Calu3 (cell line): ENCODE measurements at places on chromosomes 5 and 9.

- DNase-seq, result no peak
These were observed 594.3 kb upstream of the KLF4 start for GRCh38 chr9:108083796-108084352.

GRCh38 chr5:10599113-10599512, 35.2 kb downstream of the ANKRD33B start:
- no peak for DNase-seq

DNA sequence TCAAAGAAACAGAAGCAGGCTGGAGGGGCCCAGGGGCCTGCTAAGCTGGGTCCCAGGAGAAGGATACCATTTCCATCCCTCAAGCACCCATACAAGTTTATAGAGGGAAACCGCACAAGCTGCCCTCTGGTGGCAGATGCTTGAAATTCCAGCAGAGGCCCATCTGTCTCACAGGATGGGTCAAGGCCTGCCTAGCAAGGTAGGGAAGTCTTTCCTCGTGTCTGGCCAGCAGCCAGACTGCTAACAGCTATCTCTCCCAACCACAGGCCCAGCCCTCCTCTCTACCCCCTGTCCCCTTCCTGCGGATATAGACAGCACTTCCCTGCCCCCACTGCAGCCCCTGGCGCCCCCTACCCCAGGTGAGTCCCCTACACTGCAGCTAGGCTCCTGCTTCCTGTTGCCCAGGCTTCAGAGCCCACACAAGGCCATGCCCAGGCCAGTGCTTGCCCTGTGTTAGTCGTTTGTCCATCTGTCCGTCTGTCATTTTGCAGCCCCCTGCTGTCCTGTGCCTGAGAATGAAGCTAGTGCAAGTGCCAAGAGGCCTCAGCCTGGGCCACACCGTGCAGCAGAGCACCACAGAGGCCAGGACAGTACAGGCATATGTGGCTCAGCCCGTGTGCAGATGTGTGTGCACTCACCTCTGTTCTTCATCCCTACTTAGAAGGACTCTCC, 26.2 kb downstream of the TCF7 start:
- DNase-seq, result peak; percentile 78

- no peak for DNase-seq
These were observed 88.5 kb downstream of the SUSD1 start for GRCh38 chr9:112086627-112087026.

GRCh38 chr9:134061019-134061687, 6.7 kb downstream of the BRD3 start:
- DNase-seq, result no peak

- DNase-seq, result no peak
These were observed 46.2 kb downstream of the GALNT10 start for GRCh38 chr5:154236536-154237375.

- DNase-seq, result no peak
These were observed 51.5 kb downstream of the SLC44A1 start for GRCh38 chr9:105295986-105296385.

DNA sequence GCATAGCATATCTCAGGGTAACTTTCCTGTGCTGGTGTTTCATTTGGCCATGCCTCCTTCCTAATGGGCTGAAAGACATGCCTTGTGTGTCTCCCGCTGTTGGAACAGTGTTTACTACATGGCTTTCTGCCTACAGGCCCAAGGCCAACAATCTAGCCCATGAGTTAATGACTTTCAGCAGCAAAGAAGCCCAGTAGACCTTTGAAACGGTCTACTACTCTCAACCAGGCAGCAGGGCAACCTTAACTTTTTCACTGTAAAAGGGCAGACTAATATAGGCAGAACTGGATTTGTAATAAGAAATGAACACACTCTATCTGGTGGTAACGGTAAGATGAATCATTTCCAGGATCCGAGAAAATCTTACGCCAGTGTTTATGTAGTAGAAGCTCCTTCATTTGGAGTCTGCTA, 21.0 kb downstream of the C5orf15 start:
- DNase-seq, result no peak

GRCh38 chr5:79771387-79771786, 81.8 kb downstream of the CMYA5 start:
- no peak for DNase-seq

DNA sequence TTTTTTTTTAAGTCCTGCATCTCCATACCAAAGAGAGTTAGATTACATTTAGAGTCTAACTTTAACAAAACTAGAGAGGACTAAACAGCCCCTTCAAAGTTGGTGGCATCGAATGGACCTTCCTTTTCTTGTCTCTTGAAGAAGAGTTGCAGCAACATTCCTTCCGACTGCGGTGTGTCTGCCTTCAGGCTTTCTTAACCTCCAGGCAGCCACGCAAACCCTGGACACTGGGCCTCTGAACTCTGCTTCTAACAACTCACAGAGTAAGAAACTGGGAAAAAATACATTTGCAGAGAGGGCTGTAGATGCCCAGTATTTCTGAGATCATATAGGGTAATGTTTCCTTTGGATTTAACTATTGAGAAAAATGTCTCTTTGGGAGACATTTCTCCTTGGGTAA, 120.5 kb upstream of the MAST4 start:
- no peak for DNase-seq

GRCh38 chr9:31302620-31303418, 1081.6 kb upstream of the ACO1 start:
- no peak for DNase-seq

DNA sequence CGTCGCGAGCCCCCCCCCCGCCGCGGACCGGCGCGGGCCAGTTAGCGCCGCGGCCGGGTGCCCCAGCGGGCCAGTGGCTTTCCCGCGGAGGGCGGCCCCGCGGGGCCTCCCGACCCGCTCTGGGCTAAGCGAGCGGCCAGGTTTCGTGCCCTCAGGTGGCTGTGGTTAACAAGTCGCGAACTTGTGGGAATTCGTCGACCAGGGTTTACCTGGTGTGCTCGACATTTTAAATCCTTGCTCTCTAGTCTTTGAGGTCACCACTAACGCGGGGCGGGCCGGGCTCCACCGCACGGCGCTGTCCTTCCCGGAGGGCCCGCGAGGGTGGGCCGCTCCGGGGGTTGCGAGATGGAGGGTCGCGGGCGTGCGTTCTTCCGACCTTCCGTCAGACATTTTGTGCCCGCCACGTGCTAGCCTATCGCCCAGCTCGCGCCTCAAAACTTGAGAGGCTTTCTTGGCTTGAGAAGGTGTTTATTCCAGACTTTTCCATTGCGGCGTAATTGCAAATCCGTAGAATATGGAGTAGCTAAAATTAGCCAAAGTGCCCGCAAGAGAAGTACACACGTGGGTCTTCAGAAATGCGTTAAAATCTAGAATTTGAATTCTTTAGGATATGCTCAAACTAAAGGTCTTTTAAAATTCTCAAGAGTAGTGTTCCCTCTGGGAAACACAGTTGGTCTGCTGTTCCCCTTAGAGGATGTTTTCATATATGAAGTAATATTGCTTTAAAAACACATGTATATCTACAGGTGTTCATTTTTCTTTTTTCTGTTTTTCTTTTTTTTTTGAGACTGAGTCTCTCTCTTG, 2.1 kb downstream of the ANP32B start:
- peak; percentile 11 for DNase-seq

- DNase-seq, result no peak
These were observed 3.0 kb upstream of the CAMK4 start for GRCh38 chr5:111221139-111221538.

- no peak for DNase-seq
These were observed 2.1 kb upstream of the CAMK2A start for GRCh38 chr5:150291388-150292385.

DNA sequence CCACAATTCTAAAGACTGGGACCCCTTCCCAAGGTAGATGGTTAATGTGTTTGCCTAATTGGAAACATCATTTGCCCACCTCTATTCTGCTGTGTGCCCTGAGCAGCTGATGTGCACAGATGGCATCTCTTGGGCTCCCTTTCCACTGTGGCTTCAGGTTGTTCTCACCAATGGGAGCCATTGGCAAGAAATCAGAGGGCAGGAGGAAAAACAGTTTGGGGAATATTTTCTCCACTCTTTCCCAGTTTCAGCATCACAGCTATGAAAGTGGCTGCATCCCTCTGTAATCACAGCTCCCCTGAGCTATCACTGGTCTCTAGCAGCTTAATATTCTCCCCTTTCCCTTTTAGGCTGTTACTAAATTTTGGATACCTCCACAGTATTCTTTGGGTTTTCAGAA, 911.6 kb upstream of the SEMA6A start:
- no peak for DNase-seq

- peak; percentile 13 for DNase-seq
These were observed 680 bp upstream of the RFK start for GRCh38 chr9:76394960-76395252.

- no peak for DNase-seq
These were observed 125.3 kb downstream of the EFNA5 start for GRCh38 chr5:107545486-107545885.

GRCh38 chr5:40678460-40679147, 1.1 kb upstream of the PTGER4 start:
- DNase-seq, result no peak

DNA sequence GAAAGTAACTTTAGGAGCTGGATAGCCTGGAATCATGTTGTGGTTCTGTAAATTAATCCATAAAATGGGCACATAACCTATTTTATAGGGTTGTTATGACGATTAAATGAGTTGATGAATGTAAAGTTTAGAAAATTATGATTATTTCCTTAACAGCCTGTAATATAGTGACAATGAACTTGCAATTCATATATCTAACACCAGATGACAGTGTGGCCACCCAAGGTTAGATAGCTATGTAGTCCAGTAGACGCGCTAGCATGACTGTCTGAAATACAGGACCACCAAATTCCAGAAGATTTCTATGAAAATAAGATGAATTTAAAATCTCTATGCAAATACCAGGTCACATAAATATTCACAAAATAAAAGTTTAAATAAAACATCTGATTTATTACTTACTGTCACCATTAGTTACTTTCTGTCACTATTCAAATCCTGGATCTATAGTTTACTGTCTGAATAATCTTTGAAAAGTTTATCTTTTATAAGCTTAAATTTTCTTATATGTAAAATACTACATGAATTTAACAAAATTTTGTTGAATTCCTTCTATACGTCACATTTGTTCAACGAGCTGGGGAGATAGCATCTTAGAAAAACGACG, 26.1 kb upstream of the MACIR start:
- DNase-seq, result peak; percentile 30

DNA sequence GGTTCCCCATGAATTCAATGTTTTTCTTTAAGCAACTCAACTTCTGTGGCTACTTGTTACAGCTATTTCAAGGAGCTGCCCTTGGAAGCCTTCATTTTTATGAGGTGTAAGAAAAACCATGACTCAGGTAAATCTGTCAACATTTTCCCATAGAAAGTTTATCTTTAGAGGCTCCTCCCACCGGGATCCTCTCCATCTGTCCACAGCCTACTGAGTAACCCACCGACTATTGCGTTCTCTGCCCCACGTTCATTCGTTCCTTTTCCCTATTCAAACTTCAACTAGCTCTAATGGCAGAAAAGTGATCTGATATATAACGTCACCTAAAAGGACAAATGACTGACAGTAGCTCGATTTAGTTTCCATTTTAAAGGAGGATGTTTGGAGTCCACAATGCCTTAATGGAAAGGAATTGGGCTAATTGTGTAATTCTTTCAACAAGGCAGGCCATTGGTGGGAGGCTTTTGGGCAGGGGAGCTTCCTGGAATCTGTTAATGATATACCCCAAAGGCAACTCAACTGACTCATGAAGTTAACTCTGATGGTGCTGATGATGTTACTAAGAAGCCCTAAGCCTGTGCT, 29.3 kb upstream of the NR3C1 start:
- peak; percentile 41 for DNase-seq

GRCh38 chr5:150065886-150066285, 20.5 kb downstream of the CSF1R start:
- no peak for DNase-seq

- no peak for DNase-seq
These were observed 189.7 kb upstream of the GDNF start for GRCh38 chr5:38029397-38030065.

GRCh38 chr5:125152461-125153189, 406.2 kb upstream of the ZNF608 start:
- no peak for DNase-seq

- peak; percentile 90 for DNase-seq
These were observed 134.8 kb downstream of the KCNIP1 start for GRCh38 chr5:170638454-170639220.

DNA sequence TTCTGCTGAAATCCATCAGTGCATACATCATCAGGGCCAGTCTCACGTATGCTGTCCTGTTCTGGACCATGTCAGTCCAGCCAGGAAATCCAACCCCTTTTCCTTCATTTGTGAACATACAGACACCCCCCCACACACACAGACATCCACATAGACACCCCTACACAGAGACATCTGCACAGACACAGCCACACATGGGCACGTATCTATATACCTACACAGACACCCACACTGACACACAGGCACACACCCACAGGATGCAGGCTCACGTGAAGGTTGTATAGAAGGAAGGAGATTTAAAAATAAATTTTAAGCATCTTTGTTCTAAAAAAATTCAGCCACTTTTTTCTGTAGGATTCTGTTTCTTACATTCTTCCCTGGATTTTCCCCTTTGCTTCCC, 325.6 kb downstream of the SLIT3 start:
- no peak for DNase-seq

GRCh38 chr5:142388696-142389095, 63.9 kb upstream of the SPRY4 start:
- no peak for DNase-seq

- no peak for DNase-seq
These were observed 254.6 kb downstream of the ASTN2 start for GRCh38 chr9:117160254-117160653.

- DNase-seq, result no peak
These were observed 743.9 kb downstream of the NR2F1-AS1 start for GRCh38 chr5:92836855-92837755.

DNA sequence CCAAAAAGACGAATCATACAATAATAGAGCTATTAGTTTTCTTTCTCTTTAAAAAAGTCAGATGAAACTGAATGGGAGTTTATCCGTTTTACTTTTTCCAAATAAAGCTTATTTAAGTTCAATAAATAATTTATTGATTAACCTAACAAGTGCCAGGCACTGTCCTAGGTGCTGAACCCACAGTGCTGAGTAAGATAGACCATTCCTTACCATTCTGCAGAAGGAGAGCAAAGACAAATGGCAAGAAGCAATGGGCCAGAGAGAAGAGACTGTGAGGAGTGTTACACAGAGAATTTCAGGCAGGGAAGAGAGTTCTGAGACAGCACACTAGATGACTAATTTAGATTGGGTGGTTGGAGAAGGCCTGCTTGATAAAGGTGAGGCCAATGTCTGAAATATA, 127.2 kb downstream of the AUH start:
- DNase-seq, result no peak

GRCh38 chr5:127812570-127812969, 109.4 kb downstream of the CCDC192 start:
- peak; percentile 33 for DNase-seq

GRCh38 chr9:34573599-34574325, 15.8 kb downstream of the CNTFR start:
- no peak for DNase-seq
